Astrocyte (in vitro differentiated cells and primary cell): ENCODE measurements at places on chromosomes 16 and 17. TPM values are rescaled to one million over a fixed set of nuclear protein-coding genes. Genes with fewer than 3 reads are reported as not detected.

DNA sequence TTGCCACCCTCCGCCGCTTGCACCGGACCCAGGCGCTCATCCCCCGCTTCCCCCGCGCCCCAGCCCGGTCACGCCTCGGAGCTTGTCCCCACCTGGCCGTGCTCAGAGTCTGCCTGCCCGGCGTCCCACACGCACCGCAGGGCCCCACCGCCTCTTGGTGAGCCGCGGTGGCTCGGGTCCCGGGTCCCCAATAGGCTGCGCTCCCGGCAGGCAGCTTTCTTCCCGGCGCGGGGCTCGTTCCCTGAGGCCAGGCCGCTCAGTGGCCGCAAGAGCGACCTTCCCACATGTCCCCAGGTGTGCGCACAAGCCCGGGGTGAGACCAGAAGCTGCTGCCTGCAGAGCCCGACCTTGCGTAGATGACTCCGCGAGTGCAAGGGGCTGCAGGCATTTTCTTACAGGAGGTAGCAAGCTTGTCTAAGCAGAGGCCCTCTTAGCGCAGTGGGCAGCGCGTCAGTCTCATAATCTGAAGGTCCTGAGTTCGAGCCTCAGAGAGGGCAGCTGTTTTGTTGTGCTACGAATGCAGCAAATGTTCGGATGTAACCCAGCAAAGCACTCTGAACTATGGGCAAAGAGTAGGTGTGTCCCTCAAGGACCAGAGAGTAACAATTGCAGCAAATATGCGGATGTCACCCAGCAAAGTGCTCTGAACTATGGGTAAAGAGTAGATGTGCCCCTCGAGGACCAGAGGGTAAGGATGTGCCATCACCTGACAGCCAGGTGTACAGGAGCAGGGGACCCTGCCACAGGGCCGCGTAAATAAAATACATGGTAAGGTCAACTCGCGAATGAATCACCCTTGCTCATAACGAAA is 15.6 kb downstream of the TLE7 start:
- H3K36me3 ChIP-seq = no peaks in the 10 kb centered on the region
- H3K27me3 ChIP-seq = peaks cover 3% of the 10 kb centered on the region
- no peaks in the 10 kb centered on the region for H3K4me1 ChIP-seq
- DNase-seq = peak; percentile 87
- no peak overlapping the region for H3K27ac ChIP-seq

DNA sequence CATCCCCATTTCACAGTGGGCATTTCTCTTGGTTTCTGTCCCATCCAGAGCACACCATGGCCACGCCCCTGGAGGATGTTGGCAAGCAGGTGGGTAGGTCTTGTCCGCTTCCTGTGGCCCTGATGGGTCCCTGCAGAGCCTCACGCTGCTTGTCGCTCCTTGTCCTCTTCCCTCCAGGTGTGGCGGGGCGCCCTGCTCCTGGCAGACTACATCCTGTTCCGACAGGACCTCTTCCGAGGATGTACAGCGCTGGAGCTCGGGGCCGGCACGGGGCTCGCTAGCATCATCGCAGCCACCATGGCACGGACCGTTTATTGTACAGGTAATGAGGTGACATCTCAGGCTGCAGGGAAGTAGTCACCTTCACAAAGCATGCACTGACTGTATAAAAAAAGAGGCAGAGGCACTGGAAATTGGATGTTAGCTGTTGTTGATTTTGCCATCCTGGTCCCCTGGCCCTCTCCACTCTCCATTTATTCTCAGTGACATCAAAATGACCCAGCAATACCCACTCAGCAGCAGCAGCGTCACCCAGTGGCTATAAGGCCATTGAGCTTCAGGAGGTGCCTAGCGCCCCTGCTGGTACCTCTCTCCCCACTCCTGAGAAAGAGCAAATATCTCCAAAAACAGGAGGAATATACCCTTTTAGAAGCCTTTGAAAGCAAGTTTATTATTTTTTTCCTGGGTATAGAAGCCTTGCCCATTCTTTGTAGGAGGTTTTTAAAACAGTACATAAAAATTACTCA is 13.7 kb downstream of the METTL22 start:
- H3K27ac ChIP-seq = no peak overlapping the region
- peaks cover 28% of the 10 kb centered on the region for H3K36me3 ChIP-seq
- DNase-seq = peak; percentile 13
- no peak overlapping the region for H3K4me3 ChIP-seq
- H3K27me3 ChIP-seq = no peaks in the 10 kb centered on the region

GRCh38 chr17:12729086-12729485 is 60.2 kb upstream of the ARHGAP44 start:
- H3K36me3 ChIP-seq = no peaks in the 10 kb centered on the region
- peaks cover 21% of the 10 kb centered on the region for H3K4me1 ChIP-seq
- H3K27me3 ChIP-seq = no peaks in the 10 kb centered on the region
- no peak for DNase-seq

DNA sequence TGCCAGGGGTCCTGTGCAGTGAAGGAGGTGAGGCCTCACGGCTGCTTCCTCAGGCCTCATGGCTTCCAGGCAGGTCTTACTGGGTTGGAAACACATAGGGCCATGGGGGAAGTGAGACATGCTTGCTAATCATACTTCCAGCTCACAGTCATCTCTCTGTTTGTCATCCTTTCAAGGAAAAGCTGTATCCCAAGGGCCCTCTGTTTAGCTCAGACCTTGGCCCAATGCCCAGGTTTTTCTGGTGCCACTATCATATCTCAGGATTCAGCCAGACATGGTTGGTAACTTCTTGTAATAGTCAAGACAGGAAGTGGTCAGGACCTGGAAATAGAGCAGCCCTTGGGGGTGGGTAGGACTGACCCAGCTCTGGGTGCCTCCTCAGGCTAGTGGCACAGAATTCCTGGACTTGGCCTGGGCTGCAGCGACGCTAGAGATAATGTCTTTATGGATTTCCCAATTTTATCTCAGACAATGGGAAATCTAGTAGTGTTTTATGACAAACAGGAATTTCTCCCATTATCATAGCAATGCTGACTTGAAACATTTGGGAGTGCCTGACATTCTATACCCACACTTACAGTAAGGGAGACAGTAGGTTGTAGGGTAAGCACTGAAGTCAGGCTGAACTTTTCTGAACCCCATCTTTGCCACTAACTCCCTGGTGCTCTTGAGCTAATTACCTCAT is 13.5 kb upstream of the ITGB3 start:
- no peak overlapping the region for H3K4me3 ChIP-seq
- peak; percentile 96 for DNase-seq
- H3K4me1 ChIP-seq = peaks cover 21% of the 10 kb centered on the region
- H3K27ac ChIP-seq = peak overlapping the region; percentile 85

- peaks cover 5% of the 10 kb centered on the region for H3K27me3 ChIP-seq
- DNase-seq = peak; percentile 12
- peaks cover 19% of the 10 kb centered on the region for H3K4me1 ChIP-seq
- H3K36me3 ChIP-seq = peaks cover under 1% of the 10 kb centered on the region
Measured at GRCh38 chr17:17495536-17496188, 533 bp downstream of the RASD1 start.

DNA sequence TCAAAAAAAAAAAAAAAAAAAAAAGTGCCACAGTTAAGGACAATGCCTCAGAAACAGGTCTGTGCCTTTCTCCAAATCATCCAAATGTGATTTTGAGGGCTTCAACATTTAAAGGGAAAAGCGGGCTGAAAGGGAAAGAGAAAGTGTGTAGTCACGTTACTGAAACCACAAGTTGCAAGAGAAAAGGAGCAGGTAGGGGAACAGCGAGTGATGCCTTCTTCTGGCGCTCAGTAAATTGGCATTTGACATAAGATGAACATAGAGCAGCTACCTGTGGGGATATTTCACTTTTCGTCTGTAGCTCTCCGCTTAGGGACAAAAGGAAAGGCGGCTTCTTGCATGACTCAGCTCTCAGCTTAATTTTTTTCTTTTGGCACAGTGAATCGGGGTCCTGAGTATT is 11.1 kb downstream of the CMTM2 start:
- peaks cover 2% of the 10 kb centered on the region for H3K4me1 ChIP-seq
- no peaks in the 10 kb centered on the region for H3K36me3 ChIP-seq
- no peak for DNase-seq

DNA sequence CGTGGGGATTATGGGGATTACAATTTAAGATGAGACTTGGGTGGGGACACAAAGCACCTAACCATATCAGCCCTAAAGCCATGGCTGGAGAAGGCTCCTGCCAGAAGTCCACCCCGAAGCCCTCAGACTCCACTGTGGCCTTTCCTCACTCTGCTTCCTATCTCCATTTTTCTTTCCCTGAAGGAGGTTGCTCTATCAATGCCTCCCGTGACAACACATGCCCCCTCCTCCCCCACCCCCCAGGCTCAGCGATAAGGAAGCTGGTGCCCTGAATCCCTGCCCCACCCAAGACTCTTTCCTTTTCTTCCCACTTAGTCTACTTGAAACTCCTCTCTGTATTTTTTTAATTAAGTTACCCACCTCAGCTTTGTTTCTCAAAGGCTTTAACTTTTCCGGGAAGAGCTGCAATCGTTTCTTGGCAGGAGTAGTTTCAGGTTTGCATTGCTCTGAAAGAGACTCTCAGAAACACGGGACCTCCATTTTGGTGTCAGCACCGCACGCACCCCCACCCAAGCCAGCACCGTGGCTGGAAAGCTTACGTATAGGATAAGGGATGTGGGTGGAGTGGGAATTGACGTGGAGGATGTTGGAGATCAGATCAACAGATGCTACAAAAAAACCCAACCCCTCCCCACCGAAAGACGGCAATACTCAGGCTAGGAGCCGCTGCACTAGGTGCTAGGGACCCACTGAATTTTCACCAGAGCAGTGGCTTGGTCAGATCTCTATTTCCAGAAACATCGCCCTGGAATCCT is 15.2 kb upstream of the CA4 start:
- peaks cover 18% of the 10 kb centered on the region for H3K27me3 ChIP-seq
- peak overlapping the region; percentile 63 for H3K27ac ChIP-seq
- DNase-seq = peak; percentile 39
- H3K36me3 ChIP-seq = no peaks in the 10 kb centered on the region
- peak overlapping the region; percentile 82 for H3K4me3 ChIP-seq

GRCh38 chr16:85517563-85518179 is 95.5 kb upstream of the GSE1 start:
- no peaks in the 10 kb centered on the region for H3K27me3 ChIP-seq
- no peak overlapping the region for H3K4me3 ChIP-seq
- no peak for DNase-seq
- no peak overlapping the region for H3K27ac ChIP-seq

- no peaks in the 10 kb centered on the region for H3K4me1 ChIP-seq
- DNase-seq = no peak
- no peaks in the 10 kb centered on the region for H3K27me3 ChIP-seq
Measured at GRCh38 chr16:73308771-73309170, 260.8 kb upstream of the ZFHX3 start.

- H3K27ac ChIP-seq = peak overlapping the region; percentile 96
- H3K27me3 ChIP-seq = no peaks in the 10 kb centered on the region
- peaks cover 78% of the 10 kb centered on the region for H3K4me1 ChIP-seq
- no peaks in the 10 kb centered on the region for H3K36me3 ChIP-seq
- peak overlapping the region; percentile 30 for H3K4me3 ChIP-seq
Measured at GRCh38 chr17:57481910-57482391, 225.6 kb downstream of the MSI2 start.

GRCh38 chr17:49585422-49586027 is 9.9 kb downstream of the NXPH3 start:
- H3K36me3 ChIP-seq = no peaks in the 10 kb centered on the region
- peaks cover 15% of the 10 kb centered on the region for H3K4me1 ChIP-seq
- no peaks in the 10 kb centered on the region for H3K27me3 ChIP-seq
- no peak for DNase-seq
- no peak overlapping the region for H3K27ac ChIP-seq
- no peak overlapping the region for H3K4me3 ChIP-seq

- DNase-seq = no peak
- no peaks in the 10 kb centered on the region for H3K36me3 ChIP-seq
- H3K27me3 ChIP-seq = peaks cover 4% of the 10 kb centered on the region
- H3K4me3 ChIP-seq = no peak overlapping the region
- H3K4me1 ChIP-seq = no peaks in the 10 kb centered on the region
- no peak overlapping the region for H3K27ac ChIP-seq
Measured at GRCh38 chr17:73652886-73653480, 8.7 kb upstream of the SDK2 start.

- H3K4me1 ChIP-seq = peaks cover 13% of the 10 kb centered on the region
- H3K36me3 ChIP-seq = no peaks in the 10 kb centered on the region
- H3K4me3 ChIP-seq = no peak overlapping the region
- no peak overlapping the region for H3K27ac ChIP-seq
- no peaks in the 10 kb centered on the region for H3K27me3 ChIP-seq
- no peak for DNase-seq
Measured at GRCh38 chr16:87374313-87374712, 9.3 kb downstream of the FBXO31 start.

DNA sequence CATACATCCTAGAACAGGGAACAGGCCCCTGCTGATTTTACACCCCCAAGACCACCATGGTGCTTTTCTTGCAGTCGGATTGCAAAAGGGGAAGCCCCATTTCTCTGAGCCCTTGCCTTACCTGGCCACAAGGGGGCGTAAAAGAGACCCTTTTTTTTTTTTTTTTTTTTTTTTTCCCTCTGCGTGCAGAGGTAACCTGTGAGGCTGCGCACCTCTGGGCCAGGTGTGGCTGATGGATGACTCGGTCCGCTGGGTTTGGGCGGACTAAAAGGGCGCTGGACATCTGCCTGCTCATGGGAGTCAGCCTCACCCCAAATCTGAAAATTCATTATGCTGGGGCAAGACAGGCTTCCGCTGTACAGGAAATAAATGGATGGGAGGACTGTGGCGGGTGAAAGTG is 281.0 kb downstream of the CBLN1 start:
- no peaks in the 10 kb centered on the region for H3K36me3 ChIP-seq
- no peak for DNase-seq
- H3K4me3 ChIP-seq = no peak overlapping the region
- H3K4me1 ChIP-seq = no peaks in the 10 kb centered on the region
- no peaks in the 10 kb centered on the region for H3K27me3 ChIP-seq
- no peak overlapping the region for H3K27ac ChIP-seq

DNA sequence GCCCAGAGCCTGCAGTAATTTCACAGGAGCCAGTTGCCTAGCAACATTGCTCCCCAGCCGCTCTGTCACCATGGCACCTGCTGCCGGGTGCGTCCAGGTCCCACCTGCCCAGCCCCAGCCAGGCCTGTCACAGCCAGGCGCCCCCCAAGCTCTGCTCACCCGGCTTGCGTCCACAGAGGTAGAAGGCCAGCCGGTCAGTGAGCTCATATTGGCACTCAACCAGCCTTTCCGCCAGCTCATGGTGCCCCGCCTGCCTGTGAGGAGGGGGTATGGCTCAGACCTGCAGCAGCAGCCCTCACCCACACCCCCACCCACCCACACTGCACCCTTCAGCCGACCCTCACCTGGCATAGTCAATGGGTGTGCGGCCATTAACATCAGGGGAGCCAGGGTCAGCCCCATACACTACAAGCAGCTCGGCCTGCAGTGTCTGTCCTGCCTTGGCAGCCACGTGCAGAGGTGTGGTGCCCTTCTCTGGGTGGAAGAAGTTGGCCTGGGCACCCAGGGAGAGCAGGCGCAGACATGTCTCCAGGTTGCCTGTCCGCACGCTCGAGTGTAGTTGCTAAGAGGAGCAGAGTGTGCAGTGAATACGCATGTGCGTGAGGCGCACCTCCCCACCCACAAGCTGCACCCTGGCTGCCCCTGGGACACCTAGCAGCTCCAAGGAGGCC is 7.7 kb downstream of the GIT1 start:
- peaks cover 28% of the 10 kb centered on the region for H3K4me1 ChIP-seq
- DNase-seq = no peak
- no peak overlapping the region for H3K4me3 ChIP-seq
- H3K36me3 ChIP-seq = peaks cover 2% of the 10 kb centered on the region
- H3K27me3 ChIP-seq = no peaks in the 10 kb centered on the region
- no peak overlapping the region for H3K27ac ChIP-seq

The GCGR gene
- not detected in 2 replicates for total RNA-seq

The SRCIN1 gene
- total RNA-seq = 0.75 and 1.5 TPM in 2 replicates

The TLCD2 gene
- total RNA-seq = 5.9 and 6.0 TPM in 2 replicates

The SHISA6 gene
- total RNA-seq = not detected in 2 replicates

The TNFRSF13B gene
- total RNA-seq = not detected in 2 replicates

The CARD14 gene
- total RNA-seq = 0.29 TPM in 1 of 2 replicates, not detected in the other

The GOT2 gene
- total RNA-seq = 100 and 106 TPM in 2 replicates

The P2RX1 gene
- not detected in 2 replicates for total RNA-seq

The KRT25 gene
- total RNA-seq = not detected in 2 replicates

The CLEC18A gene
- 3.4 and 5.7 TPM in 2 replicates for total RNA-seq

The CCL8 gene
- not detected in 2 replicates for total RNA-seq

The CACNA1G gene
- total RNA-seq = 0.27 and 0.36 TPM in 2 replicates

The SYNGR3 gene
- total RNA-seq = 4.8 and 6.0 TPM in 2 replicates

The GDE1 gene
- total RNA-seq = 94.7 and 99.7 TPM in 2 replicates
